Activated CD4-positive, alpha-beta T cell treated with anti-CD3 and anti-CD28 coated beads, Interleukin-2, amount 50 U/mL, for 48 hours (primary cell): ENCODE measurements at places on chromosomes 13 and 19.

DNA sequence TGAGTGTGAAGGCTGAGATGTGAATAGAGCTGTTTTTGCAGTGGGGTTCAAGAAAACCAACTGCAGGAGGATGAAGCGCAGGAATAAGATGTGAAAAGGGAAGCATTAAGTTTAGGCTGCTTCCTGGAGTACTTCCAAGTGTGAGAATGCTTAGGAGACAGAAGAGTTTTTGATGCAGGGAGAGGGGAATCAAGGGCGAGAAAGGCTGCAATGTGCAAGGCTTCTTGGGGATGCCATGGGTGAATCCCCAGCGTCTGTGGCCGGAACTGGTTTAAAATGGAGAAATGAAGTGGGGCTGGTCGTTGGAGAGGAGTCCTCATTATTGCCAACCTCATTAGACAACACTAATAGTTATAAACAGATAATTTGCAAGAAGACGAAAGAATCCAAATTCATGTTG is 764.9 kb downstream of the LIG4 start:
- no peak for DNase-seq

DNA sequence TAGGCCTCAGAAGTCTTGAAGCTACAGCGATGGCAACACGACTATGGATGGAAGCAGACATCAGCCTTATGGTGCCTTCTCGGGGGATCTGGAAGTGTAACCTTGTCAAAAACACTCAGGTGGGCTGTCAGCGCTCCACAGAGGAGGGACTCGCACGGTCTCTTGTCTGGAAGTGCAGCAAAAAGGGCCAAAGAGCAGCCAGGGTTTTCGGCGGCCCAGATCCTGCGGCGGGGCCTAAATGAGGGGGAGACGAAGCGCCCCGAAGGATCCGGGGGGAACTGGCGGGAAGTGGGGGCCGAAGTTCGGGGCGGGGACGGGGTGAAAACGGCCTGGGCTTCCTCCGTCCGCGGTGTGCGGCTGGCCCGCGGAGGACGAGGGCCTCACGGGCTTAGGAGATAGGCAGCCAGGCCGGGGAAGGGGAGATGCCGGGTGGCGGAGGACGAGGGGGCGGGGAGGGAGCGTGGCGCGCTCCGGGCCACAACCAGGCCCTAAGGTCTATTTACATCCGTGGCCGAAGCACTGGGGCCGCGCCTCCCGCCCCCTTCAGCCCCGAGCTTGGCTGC is 637 bp downstream of the RANBP3 start:
- DNase-seq, result no peak

DNA sequence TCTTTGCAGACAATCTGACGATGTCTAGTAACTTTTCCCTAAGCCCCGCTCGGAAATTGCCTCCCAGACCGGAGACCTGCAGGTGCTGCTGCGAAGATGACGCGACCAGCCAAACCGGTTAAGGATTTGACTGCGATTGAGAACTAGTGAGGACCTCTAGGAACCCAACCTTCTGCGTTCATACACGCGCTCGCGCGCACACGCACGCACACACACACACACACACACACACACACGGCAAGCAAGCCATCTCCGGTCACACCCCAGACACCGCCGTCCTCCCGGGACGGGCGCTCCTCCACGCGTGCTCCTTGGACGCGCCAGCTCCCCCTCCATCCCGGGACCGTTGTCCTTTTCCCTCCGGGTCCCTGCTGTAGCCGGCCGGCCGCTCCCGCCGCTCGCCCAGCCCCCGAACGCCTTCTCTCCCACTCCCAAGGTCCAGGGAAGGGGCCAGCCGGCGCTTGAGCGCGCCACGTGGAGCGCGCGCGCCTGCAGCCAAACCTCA is 1.2 kb downstream of the TBC1D4 start:
- peak; percentile 36 for DNase-seq

DNA sequence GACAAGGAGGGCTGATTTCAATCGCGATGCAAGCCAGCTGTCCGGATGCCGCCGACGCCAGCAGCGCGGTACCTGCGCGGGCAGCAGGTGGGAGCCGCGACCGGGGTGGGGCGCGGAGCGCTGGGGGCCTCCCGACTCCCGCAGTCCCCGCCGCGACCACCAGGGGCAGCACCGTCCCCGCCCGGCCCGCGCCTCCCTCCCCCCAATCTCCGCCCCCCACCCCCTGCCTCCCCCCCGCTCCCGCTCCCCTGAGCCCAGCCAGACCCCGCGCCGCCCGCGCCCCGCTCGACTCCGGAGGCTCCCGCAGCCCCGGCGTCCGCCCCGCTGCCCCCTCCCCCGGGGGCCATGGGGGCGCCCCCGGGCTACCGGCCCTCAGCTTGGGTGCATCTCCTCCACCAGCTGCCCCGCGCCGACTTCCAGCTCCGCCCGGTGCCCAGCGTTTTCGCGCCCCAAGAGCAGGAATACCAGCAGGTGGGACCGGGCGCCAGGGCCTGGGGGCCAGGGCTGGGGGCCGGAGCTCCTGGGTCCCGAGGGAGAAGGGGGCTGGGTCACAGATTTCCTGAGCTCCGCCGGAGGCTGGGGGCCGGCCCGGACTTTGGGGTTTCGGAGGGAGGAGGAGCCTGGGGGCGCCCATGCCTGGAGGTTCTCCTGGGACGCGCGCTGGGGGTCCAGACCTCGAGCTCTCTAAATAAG is at the start of gene TTYH1:
TSS of gene TTYH1 (plus strand) at position 257 of the 693 bp plus-strand sequence. CDS start at position 346, 89 bp downstream.
- DNase-seq, result peak; percentile 40

DNA sequence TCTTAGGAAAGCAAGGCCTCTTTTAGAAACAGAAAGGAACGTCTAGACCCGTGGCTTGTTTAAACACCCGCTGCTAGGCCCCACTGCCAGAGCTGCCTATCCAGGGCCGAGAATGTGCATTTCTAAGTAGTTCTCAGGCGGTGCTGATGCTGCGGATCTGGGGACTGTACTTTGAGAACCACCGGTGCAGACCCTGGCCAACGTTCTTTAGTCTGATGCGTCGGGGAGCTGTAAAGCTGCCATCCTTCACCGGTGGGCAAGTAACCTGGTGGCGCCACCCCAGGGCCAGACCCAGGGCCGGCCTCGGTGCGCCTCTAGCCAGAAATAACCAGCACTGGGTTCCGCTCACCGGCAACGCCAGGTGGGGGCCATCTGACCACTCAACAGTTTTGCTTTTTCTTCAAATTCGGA is 47.1 kb downstream of the TGDS start:
- no peak for DNase-seq

- DNase-seq, result no peak
Observed at GRCh38 chr19:41584931-41585330, 9.0 kb downstream of the CEACAM21 start.

DNA sequence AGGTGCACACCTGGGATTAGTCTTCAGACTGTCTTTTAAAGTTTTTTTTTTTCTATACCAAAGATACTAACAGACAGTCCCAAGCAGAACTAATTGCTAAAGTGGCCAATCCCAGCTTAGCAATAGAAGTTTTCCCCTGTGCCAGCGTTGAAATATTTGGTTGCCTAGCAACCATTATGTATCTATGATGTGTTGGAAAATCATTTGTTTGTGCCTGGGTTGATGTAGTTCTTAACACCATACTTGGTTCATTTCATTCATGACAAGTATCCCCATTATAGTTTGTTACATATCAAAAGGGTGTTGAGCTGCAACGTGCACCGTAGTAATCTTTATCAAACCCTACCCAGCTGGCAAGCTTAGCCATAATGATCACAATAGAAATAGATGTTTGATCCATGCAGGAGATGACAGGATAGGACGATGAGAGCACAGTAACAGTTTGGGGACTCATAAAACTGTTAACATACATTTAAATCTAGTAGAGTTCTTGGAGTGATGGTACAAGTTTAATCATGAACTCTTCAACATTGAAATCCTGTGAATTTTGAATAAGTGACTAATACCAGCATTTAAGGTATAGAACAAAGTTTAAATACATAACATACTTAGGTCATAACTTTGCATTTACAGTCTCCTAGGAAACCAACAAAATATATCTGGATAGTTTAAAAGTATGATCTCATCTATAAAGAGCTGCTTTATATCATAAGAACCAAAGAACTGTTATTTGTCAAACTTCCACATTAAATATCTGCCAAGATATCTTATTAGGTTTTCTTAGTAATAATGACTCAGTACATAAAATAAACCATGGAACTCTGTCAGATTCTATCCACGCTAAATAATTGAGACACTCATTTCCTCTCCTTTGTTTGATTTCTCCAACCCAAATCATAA is 73.4 kb downstream of the MBNL2 start:
- DNase-seq, result no peak

DNA sequence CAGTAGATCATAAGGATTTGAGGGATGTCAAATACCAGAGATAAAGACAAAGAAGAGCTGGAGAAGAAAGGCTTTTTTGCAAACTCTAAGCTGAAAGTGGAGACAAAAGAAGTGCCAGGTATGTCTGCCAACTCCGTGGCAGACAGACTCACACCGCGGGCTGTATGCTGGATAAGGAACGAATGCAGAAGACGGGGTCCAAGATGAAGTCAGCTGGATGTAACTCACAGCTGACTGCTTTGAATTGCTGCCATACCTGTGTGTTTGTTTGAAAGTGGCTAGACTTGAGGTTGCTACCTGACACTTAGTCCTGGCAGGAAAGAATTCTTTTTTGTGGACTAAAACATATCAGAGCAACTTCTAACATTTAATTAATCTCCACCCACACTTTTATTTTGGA is 398.8 kb downstream of the DLEU7 start:
- DNase-seq, result no peak

DNA sequence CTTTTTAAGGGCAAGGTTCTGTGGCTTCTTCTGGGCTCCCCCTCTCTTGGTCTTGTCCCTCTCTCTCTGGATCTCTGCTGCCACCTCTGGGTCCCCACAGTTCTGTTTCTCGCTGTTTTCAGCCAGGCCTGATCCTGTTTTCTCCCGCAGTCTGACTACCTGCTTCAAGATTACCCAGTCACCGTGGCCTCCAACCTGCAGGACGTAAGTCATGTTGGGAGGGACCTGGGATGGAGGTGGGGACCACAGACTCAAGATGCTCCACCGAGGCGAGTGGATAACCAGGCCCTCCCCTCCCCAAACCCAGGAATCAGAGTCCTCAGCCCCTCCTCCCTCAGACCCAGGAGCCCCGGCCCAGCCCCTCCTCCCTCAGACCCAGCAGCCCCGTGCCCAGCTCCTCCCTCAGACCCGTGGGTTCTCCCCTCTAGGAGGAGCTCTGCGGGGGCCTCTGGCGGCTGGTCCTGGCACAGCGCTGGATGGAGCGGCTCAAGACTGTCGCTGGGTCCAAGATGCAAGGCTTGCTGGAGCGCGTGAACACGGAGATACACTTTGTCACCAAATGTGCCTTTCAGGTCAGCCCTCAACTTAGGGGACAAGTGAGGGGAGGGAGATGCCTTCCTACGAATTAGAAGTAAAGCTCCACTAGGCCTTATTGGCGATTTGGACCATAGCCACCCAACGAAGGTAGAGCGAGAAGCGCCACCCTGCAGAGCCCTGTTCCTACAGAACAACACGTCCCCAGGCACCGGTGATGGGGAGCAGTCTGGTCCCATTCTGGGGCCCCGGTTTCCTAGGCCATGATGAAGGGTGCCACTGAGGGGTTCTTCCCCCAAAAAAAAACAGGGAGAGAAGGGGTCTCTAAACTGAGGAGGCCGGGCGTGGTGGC is 2.2 kb downstream of the FLT3LG start:
- peak; percentile 87 for DNase-seq

DNA sequence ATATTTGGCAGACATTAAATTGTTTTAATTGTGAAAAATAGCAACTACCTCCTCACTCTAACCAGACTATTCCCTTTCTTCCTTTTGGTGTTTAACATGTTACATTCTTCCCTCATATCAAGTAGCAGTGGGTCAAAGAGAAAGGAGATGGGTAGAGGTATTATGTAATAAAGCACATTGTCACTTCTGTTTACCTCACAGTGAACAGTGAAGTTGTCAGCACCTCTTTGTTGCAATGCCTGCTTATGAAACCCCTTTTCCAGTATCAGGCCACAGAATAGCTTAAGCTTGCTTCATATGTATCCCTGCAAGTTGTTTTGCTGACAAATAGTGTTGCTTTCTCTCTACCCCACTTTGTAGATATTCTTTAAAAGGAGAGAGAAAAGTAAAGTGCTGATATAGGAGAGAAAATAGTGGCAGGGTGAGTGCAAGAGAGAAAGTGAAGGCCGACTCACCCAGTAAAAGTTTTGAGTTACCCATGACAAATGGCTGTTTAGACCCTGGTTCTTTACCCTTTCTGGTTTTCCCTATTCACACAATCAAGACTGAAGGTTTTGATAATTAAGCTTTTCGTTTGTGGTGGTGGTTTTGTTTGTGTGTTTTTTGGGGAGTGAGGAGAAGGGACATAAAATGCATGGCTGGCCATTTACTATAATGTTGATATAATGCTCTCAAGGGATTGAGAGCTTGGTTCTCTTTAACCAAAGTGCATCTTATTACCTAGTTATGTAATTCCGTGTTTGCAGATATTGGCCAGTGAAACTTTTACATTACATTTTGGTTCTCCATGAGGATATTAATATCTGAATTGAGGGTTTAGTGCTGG is 3.7 kb downstream of the ITM2B start:
- DNase-seq, result no peak

DNA sequence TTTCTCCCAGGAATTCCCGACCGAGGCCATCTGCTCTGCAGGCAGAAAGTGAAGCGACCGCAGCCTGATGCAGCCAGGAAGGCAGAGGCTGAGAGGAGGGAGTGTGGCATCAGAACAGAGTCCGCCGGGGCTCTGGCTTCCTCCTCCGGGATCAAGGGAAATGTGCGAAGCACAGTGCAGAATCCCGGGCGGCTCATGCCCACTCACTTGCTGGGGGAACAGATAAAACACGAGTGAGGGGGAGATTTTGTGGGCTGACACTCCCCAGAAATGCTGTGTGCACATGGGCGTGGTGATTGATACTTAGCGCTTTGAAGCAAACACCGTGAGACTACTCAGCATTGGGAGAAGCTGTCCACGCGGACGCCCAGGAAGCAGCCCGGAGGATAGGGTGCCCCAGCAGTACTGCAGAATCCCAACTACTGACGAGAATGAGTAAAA is 75.3 kb upstream of the POMP start:
- DNase-seq, result no peak

- DNase-seq, result no peak
Observed at GRCh38 chr13:60230593-60230992, 66.9 kb upstream of the DIAPH3 start.

DNA sequence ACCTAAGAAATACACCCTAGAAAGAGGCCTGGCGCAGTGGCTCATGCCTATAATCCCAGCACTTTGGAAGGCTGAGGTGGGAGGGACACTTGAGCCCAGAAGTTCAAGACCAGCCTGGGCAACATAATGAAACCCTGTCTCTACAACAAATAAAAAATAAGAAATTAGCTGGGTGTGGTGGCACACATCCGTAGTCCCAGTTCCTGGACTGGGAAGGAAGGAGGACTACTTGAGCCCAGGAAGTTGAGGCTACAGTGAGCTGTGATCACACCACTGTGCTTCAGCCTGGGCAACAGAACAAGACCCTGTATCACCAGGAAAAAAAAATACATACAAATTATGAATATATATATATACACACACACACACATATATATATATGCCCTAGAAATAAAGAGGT is 42.7 kb downstream of the PHF11 start:
- no peak for DNase-seq

GRCh38 chr19:38678891-38679494 is 31.5 kb downstream of the ACTN4 start:
- no peak for DNase-seq

- DNase-seq, result peak; percentile 88
Observed at GRCh38 chr19:47247308-47247990, 8.9 kb upstream of the CCDC9 start.
